Chondrocyte (in vitro differentiated cells): ENCODE measurements at places on chromosomes 3 and 15. TPM values are rescaled to one million over a fixed set of nuclear protein-coding genes. Genes with fewer than 3 reads are reported as not detected.

DNA sequence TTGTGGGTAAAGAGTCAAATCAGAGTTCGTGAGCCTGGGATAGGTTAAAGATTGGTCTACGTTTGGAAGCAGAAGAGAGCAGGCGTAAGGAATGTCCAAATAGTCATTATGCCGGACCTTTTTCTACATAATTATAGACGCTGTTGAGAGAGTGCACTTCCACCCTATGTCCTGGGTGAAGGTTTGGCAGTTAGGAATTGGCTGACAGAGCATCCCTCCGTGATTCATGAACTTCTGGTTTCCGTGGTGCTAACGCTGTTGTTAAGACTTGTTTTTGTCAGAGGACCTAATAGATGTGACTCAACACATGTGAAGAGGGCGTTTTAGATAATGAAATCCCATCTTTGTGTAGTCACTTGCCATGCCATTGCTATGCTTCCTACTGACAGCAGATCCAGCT, 1.1 kb downstream of the EAF1 start:
- peaks cover 52% of the 10 kb centered on the region for H3K4me1 ChIP-seq
- H3K36me3 ChIP-seq = peaks cover 4% of the 10 kb centered on the region
- peak overlapping the region; percentile 95 for H3K27ac ChIP-seq

DNA sequence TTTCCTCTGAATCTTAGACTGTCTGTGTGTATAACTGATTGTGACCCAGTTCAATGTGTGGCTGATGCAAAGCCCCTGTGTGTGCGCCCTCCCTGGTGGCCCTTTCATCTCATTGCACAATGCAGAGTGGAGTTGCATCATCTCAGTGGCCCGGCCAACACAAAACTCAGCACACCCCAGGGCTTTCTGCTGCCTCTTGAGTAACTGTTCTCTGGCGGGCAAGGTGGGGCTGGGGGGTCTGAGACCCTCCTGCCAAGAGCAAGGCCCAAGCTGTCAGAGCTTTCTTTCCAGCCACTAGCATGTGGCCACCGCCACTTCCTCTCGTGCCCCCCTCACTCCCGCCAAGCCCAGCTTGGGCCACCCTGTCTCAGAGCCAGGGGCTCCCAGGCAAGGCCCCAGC, 80.7 kb upstream of the ALDH1L1 start:
- H3K27me3 ChIP-seq = no peaks in the 10 kb centered on the region
- no peak overlapping the region for H3K4me3 ChIP-seq
- peaks cover 9% of the 10 kb centered on the region for H3K4me1 ChIP-seq
- H3K36me3 ChIP-seq = peaks cover 3% of the 10 kb centered on the region
- H3K27ac ChIP-seq = peak overlapping the region; percentile 81
- DNase-seq = no peak

DNA sequence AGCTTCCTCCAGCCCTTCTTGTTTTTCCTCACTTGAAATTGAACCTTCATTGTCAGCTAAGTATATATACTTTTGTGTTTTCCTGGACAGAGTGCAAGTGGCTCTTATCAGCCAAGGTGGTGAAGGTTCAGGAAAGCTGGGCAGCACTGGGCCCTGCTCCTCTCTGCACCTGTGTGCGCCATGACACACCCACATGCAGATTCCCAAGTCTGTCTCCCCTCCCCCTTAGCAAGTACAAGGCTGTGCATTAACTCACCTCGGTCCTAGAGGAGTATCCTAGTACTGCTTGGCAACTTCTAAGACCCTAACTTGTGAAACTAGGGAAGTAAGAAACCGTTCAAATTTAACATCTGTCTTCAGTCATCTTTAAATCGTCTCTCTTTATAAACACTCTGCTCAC, 85.8 kb downstream of the SLC49A4 start:
- peaks cover 10% of the 10 kb centered on the region for H3K36me3 ChIP-seq
- no peaks in the 10 kb centered on the region for H3K27me3 ChIP-seq
- no peak overlapping the region for H3K4me3 ChIP-seq
- H3K27ac ChIP-seq = no peak overlapping the region
- no peaks in the 10 kb centered on the region for H3K4me1 ChIP-seq

GRCh38 chr3:101377209-101377608, 56.8 kb upstream of the IMPG2 start:
- peak overlapping the region; percentile 69 for H3K27ac ChIP-seq
- no peak overlapping the region for H3K4me3 ChIP-seq
- DNase-seq = no peak
- H3K36me3 ChIP-seq = peaks cover 11% of the 10 kb centered on the region

DNA sequence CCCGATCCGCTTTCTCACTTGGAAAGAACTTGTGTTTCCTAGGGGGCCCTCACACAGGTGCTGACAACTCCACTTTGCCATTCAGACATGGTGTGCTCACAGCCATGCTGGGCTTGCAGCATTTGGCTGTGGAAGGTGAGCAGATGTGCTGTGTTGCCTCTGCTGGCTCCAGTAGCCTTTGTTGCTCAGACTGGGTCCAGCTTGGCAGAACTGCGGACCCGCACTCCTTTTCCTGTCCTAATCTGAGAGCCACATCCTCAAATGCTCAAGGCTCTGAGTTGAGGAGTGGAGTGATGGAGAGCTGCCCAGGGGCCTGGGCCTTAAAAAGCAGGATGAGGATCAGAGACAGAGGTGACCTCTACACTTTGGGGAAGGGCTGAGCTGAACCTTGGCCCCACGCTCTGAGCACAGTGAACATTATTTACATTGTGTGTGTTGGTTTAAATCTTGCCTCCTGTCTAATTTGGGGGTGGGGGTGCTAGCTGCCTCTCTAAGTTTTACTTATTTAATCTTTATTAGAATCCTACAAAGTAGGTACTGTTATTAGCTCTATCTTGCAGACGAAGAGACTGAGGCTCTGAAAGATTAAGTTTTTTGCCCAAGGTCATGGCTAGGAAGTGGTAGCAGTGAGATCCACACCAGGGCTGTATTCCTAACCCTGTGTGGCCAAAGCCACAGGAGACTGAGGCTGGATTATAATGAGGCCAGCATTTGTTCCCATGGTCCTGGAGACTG, 17.2 kb downstream of the ACOX2 start:
- H3K36me3 ChIP-seq = no peaks in the 10 kb centered on the region
- H3K4me3 ChIP-seq = no peak overlapping the region
- H3K4me1 ChIP-seq = peaks cover 9% of the 10 kb centered on the region
- DNase-seq = no peak

- DNase-seq = no peak
- no peak overlapping the region for H3K4me3 ChIP-seq
- H3K4me1 ChIP-seq = peaks cover 39% of the 10 kb centered on the region
- peak overlapping the region; percentile 62 for H3K27ac ChIP-seq
- H3K36me3 ChIP-seq = no peaks in the 10 kb centered on the region
- no peaks in the 10 kb centered on the region for H3K27me3 ChIP-seq
Observed at GRCh38 chr3:104947943-104948342, 418.8 kb upstream of the ALCAM start.

DNA sequence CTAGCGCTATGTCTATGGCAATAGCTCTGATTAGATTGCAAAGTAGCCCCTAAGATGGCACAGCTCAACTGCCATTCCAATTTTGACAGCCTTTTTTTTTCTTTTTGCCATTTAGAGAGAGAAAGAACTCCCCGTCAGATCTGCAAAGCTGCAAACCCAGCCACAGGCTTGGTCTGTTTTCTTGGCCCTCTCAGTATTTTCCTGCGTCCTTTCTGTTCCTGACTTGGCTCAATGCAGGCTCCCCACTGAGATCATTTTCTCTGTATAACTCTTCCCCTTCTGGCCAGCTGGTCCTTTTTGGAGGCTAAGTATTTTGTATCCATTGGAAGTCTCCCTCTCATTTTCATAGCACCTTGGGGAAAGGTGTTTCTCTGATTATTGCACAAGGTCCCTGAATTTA, 386.7 kb downstream of the UNC13C start:
- H3K27me3 ChIP-seq = no peaks in the 10 kb centered on the region
- H3K36me3 ChIP-seq = peaks cover 2% of the 10 kb centered on the region
- H3K4me1 ChIP-seq = no peaks in the 10 kb centered on the region
- no peak overlapping the region for H3K4me3 ChIP-seq
- DNase-seq = no peak
- no peak overlapping the region for H3K27ac ChIP-seq

The ITGA11 gene
- 965 to 1,105 TPM (median 1,092 TPM) in 3 replicates for total RNA-seq

- H3K27ac ChIP-seq = peak overlapping the region; percentile 96
- H3K36me3 ChIP-seq = no peaks in the 10 kb centered on the region
- no peak for DNase-seq
- H3K27me3 ChIP-seq = no peaks in the 10 kb centered on the region
Observed at GRCh38 chr15:68054628-68055223, 611 bp downstream of the PIAS1 start.

GRCh38 chr15:43408789-43409188, 37.9 kb downstream of the TUBGCP4 start:
- no peak overlapping the region for H3K27ac ChIP-seq
- H3K4me1 ChIP-seq = peaks cover 9% of the 10 kb centered on the region
- H3K27me3 ChIP-seq = no peaks in the 10 kb centered on the region
- no peak for DNase-seq

The TGM4 gene
- 0.27 TPM in 1 of 3 replicates, not detected in the others for total RNA-seq

- no peak for DNase-seq
- no peak overlapping the region for H3K27ac ChIP-seq
- H3K4me3 ChIP-seq = no peak overlapping the region
- no peaks in the 10 kb centered on the region for H3K36me3 ChIP-seq
- H3K27me3 ChIP-seq = no peaks in the 10 kb centered on the region
Observed at GRCh38 chr3:78970656-78971055, 797.1 kb downstream of the ROBO1 start.

DNA sequence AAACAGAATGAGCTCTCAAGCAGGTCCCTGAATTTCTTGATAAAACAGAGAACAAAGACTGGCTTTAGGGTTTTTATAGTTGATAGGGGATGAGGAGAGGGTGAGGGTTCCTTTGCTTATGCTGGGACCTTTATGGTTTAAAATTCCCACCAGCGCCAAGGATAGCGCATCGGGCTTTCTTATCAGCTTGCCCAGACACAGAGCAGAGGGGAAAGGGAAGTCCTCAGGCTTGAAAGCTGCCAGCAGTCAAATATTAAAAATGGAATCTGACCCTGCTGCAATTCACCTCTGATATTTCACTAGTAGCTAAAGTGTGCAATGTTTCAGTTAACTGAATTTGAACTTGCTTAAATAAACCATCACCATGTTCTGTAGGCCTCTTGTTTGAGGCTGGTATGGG, 55.0 kb upstream of the EPHA3 start:
- no peaks in the 10 kb centered on the region for H3K4me1 ChIP-seq
- H3K36me3 ChIP-seq = no peaks in the 10 kb centered on the region
- H3K27me3 ChIP-seq = no peaks in the 10 kb centered on the region
- no peak overlapping the region for H3K27ac ChIP-seq
- no peak overlapping the region for H3K4me3 ChIP-seq
- DNase-seq = no peak

The CACNA2D3 gene
- not detected in 3 replicates for total RNA-seq

The CLSTN2 gene
- total RNA-seq = 63.7 to 92.7 TPM (median 65.0 TPM) in 3 replicates

The TLR9 gene
- total RNA-seq = 0.12 TPM in 1 of 3 replicates, not detected in the others

DNA sequence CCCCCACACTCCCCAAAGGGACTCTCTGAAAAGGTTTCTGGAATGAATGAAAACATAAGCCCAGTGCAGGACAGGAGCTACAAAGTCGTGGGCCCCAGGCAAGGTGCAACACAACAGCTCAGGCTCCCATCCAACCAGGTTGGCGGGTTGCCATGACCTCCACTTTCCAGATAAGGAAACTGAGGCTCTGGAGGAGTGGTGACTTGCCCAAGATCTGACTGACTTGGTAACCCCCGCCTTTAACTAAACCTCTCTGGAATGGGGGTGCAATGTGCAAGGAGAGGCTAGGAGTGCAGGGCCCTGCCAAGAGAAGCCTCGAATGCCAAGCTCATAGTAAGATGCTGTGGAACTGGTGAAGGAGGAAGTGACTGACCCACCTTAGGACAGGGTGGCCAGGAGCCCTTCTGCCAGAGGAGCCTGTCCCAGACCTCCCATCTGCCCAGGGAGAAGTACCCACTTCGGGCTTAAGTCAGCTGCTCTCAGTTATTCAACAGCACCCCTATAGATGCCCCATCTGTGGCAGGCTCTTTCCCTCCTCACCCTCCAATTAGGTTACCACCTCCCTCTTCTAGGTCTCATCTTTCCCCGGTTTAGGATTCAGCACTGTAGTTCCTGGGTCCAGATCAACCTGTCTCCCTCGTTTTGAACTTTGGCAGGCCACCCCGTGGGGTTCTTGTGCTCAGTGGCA, 553 bp upstream of the TNNC1 start:
- peaks cover 10% of the 10 kb centered on the region for H3K36me3 ChIP-seq
- peak overlapping the region; percentile 74 for H3K27ac ChIP-seq
- peaks cover 42% of the 10 kb centered on the region for H3K4me1 ChIP-seq

The ESYT3 gene
- total RNA-seq = 0.39 to 0.70 TPM (median 0.54 TPM) in 3 replicates

The MASP1 gene
- 0.34 to 2.0 TPM (median 0.92 TPM) in 3 replicates for total RNA-seq

GRCh38 chr3:69082805-69083204, 1.9 kb upstream of the ARL6IP5 start:
- peaks cover 78% of the 10 kb centered on the region for H3K4me1 ChIP-seq
- H3K36me3 ChIP-seq = no peaks in the 10 kb centered on the region
- no peak for DNase-seq
- H3K27me3 ChIP-seq = no peaks in the 10 kb centered on the region

DNA sequence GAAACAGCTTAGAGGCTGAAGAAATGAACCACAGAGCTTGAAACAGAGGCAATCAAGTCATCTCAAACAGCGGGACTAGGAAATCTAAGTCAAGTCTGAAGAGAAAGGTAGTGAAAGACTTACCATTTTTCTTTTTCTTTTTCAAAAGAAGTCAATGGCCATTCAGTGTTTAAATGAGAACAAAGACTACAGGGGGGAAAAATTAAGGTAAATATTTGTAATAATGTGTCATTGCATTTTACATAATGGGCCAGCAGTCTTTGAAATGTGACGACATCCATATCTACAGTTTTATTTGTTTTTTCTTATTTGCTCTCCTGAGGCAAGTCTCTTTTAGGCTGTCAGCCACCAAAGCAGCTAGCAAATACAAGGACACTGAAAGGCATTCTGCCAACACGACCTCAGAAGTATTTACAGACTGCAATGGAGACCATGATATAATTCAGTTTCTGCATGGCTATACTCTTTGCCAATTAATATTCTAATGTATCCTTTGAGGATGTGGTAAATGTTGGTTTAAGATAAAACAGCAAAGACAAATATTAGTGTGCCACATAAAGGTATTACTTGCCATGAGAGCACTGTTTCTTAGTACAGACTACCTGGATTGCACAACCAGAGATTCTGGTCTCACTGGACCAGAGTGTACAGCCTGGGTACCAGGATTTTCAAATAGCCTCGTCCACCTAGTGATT, 307.0 kb upstream of the THBS1 start:
- H3K27me3 ChIP-seq = no peaks in the 10 kb centered on the region
- H3K36me3 ChIP-seq = peaks cover 1% of the 10 kb centered on the region
- H3K27ac ChIP-seq = peak overlapping the region; percentile 63
- H3K4me1 ChIP-seq = peaks cover 64% of the 10 kb centered on the region
- no peak overlapping the region for H3K4me3 ChIP-seq

DNA sequence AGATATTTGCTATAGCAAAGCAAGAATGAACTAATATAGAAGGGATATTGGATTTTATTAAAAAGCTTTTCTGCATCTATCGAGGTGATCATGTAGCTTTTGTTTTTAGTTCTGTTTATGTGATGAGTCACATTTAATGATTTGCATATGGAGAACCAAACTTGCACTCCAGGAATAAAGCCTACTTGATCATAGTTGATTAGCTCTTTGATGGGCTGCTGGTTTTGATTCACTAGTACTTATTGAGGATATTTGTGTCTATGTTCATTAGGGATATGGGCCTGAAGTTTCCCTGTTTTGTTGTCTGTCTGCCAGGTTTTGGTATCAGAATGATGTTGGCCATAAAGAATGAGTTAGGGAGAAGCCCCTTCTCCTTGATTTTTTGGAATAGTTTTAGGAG, 310.7 kb downstream of the ARPP21 start:
- no peak for DNase-seq
- peaks cover 8% of the 10 kb centered on the region for H3K4me1 ChIP-seq
- H3K36me3 ChIP-seq = no peaks in the 10 kb centered on the region
- H3K27me3 ChIP-seq = peaks cover 28% of the 10 kb centered on the region
- no peak overlapping the region for H3K4me3 ChIP-seq
- H3K27ac ChIP-seq = no peak overlapping the region
